CD14-positive monocyte (primary cell): ENCODE measurements at places on chromosomes 13 and 19.

GRCh38 chr19:12778017-12778904 is 2.9 kb upstream of the HOOK2 start:
- DNase-seq = peak; percentile 64

DNA sequence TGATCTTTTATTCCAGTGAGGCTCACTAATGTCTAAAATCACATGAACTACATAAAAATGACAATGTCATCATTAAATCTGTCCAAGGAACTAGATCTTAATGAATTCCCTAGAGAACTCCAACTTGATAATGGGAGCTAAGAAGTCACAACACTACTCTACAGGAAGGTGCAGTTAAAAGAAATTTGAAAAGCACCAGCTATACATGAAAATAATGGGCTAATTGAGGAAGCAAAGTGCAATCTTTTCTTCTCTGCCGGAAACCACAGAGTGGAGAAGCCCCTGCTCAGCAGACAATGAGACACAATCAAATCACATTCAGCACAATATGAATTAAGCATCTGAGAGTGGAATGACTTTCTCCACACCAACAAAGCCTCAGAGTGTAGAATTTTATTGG is 261.7 kb downstream of the LHFPL6 start:
- DNase-seq = no peak

DNA sequence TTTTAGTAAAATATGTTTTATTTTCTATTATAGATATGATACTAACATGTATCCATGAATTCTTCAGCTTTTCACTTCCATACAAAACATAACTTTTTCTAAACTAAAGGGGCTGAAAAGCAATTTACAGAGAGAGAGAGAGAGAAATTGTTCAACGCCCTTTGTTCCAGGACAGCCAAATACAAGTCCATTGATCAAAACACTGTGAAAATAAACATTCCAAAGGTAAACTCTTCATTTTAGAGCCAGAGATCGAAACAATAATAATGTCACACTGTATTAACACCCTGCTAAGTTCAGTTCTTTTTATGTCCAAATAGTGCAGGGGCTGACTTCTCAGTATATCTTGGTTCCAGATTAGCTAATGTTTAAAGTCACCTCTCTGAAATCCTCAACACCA is 516.2 kb upstream of the ATXN8OS start:
- DNase-seq = no peak

DNA sequence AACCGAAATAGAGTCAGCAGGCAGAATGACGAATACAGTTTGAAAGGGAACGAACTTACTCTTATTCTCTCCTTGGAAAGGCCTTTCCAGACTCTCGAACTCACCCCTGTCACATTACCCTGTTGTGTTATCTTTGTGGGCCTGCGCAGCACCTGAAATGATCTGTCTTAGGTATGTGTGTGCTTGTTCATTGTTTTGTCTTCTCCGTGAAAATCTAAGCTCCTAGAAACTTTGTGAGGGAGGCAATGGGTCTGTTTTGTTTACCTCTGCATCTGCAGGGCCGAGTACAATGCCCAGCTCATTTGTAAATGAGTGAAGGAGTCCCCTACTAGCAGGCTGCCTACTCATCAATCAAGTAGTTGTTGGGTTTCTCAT is 19.6 kb downstream of the HMGB1 start:
- no peak for DNase-seq

DNA sequence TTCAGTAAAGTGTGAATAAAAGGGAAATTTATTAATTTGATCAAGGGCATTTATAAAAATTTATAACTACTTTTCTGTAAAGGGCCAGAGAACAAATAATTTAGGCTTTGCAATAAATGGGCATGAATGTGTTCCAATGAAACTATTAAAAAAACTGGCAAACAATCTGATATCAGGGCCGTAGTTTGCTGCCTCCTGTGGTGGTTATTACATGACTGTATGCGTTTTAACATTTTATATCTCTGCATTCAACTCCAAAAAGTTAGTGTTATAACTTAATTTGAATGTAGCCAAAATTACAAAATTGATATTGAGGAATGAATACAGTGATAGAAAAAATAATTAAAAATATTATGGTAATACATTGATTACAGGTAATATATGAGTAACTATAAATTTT is 80.5 kb upstream of the POSTN start:
- DNase-seq = no peak

- DNase-seq = no peak
Measured at GRCh38 chr13:46359714-46360113, 27.3 kb downstream of the RUBCNL start.

- no peak for DNase-seq
Measured at GRCh38 chr13:36965767-36966166, 33.4 kb downstream of the ALG5 start.

- DNase-seq = no peak
Measured at GRCh38 chr19:11453468-11454341, 18.3 kb downstream of the PRKCSH start.

DNA sequence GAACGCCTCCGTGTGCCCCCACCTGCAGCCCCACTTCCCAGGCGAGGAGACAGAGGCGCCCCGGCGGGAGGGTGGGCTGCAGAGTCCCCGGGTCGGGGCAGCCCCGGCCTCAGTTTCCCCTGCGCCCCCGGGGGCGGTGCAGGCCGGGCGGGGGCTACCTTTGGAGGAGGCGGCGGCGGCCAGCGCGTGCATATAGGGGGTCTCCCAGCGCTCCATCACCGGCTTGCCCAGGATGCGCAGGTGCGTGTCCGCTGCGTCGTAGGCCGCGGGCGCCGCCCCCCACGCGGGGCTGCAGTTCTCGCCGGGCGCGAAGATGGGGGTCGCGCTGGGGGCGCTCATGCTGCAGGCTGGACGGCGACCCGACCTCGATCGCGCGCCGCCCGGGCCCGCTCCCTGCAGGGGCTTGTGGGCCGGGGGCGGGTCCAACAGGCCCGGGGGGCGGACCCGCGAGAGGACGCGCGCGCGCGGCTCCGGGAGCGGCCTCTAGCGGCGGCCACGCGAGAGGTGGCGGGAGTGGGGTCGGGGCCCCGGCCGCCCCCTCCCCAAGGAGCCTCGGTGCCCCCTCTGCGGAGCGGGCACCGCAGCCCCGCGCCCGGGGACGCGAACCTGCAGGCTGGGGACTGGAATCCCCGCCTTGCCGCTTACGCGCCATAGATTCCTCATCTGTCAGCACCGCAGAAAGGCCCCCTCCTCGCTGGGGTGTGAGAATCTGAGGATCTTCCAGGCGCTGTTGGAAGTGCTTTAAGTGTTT is at the start of gene GAMT:
Gene GAMT (minus strand): TSS at position 405 of the 751 bp plus-strand sequence. CDS start 66 bp downstream, at position 339.
- no peak for DNase-seq

- no peak for DNase-seq
Measured at GRCh38 chr13:36548129-36548528, 115.8 kb downstream of the CCNA1 start.

DNA sequence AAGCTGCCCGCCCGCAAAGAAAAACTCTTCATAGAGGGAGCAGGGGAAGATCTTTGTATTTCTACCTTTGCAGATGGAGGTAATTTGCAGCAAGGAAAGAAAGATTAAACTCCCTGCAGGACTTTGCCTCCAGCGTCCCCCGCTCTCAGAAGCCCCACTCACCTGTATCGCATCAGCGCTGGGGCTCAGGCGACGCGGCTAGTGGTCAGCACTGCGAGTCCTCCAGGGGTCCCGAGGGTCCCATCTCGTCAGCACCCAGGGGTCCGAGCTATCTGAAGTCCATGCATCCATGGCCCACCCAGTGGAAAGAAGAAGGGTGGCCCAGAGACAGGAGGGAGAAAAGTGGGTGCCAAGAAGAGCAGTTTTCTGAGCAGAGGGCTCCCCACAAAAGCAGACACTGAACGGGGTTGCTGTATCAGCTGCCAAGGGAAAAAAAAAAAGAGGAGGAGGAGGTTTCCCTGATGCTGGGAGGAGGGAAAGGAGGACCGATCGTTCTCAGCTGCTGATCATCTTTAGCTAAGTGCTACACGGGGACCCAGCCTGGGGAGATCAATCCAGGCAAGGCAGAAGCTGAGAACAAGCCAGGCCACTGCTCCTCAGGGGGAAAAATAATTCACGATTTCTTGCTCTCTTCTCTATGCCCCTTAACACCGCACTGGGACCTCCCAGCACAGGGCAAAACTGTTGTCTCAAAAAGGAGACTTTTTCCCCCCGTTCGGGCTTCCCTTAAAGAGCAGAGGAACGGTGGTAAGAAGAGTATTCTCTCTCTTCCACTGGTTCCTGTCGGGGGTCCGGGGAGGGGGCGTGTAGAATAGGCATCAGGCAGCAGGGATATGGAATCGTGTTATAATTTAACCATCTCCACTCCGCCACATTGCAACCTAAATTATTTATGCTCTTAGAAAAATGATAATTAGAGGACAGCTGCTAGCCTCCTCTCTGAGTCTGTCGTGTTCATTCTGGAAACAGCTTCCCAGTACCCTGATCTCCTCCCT is 117.7 kb upstream of the CACNA1A start:
- DNase-seq = no peak

- no peak for DNase-seq
Measured at GRCh38 chr19:10553087-10553667, 9.5 kb downstream of the ATG4D start.

GRCh38 chr13:35841060-35841521 is 290.1 kb downstream of the DCLK1 start:
- no peak for DNase-seq

DNA sequence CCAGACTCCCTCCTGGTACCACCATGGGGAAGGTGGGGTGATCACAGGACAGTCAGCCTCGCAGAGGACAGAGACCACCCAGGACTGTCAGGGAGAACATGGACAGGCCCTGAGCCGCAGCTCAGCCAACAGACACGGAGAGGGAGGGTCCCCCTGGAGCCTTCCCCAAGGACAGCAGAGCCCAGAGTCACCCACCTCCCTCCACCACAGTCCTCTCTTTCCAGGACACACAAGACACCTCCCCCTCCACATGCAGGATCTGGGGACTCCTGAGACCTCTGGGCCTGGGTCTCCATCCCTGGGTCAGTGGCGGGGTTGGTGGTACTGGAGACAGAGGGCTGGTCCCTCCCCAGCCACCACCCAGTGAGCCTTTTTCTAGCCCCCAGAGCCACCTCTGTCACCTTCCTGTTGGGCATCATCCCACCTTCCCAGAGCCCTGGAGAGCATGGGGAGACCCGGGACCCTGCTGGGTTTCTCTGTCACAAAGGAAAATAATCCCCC is 505 bp upstream of the CEACAM5 start:
- DNase-seq = no peak

DNA sequence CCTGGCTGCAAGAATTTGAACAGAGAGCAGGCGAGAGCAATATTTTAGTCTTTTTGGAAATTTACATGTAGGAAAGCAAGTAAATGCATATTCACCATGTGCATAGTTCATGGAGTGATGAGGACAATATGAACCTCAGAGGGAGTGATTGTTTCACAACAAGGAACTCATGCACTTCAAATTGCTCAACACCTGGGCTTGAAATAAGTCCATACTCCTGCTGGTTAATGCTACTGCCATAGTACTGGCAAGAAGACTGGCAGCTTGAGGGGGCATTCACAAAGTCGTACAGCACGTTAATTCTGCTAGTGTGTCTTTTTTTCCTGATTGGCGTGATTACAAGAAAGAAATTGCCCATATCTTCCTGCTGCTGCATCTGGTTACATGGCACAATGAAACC is 267.6 kb downstream of the PCDH17 start:
- no peak for DNase-seq

DNA sequence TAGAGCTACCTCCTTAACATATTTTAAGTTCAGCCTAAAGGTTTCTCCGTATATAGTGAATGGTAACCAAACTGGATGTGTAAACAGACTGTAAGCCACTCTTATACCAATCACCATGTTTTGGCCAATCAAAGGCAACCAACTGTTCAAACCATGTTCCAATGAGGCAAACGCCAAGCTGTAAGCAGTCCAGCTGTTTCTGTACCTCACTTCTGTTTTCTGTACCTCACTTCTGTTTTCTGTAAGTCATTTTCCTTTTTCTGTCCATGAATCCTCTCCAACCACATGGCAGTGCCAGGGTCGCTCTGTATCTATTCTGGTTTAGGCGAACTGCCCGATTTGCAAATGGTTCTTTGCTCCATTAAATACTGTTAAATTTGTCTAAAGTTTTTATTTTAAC is 24.4 kb downstream of the COMMD6 start:
- peak; percentile 32 for DNase-seq

GRCh38 chr19:41426952-41427646 is at the start of gene B3GNT8:
B3GNT8 (minus strand) TSS chr19:41427374; CDS start chr19:41426778, 596 bp downstream.
- peak; percentile 62 for DNase-seq

DNA sequence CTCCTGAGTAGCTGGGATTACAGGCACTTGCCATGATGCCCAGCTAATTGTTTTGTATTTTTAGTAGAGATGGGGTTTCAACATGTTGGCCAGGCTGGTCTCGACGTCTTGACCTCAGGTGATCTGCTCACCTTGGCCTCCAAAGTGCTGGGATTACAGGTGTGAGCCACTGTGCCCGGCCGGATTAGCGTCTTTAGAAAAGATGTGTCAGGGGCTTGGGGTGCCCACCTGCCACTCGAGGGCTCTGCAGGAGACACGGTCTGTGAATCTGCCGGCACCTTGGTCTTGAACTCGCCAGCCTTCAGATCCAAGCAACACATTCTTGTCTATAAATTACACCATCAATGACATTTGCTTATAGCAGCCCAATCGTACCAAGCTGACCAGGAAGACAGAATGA is 38.8 kb upstream of the TUBGCP3 start:
- DNase-seq = no peak

- no peak for DNase-seq
Measured at GRCh38 chr13:42055500-42056085, 7.1 kb downstream of the DGKH start.
